ENCODE measurements at places on chromosomes 6 and 20.

GRCh38 chr20:36821964-36822437, 48.4 kb upstream of the DSN1 start:
- no peak for DNase-seq

GRCh38 chr6:157548635-157549467, 167.9 kb downstream of the ZDHHC14 start:
- no peak for DNase-seq

- no peak for DNase-seq
These were observed 4.2 kb upstream of the NCR3 start for GRCh38 chr6:31597006-31597405.

DNA sequence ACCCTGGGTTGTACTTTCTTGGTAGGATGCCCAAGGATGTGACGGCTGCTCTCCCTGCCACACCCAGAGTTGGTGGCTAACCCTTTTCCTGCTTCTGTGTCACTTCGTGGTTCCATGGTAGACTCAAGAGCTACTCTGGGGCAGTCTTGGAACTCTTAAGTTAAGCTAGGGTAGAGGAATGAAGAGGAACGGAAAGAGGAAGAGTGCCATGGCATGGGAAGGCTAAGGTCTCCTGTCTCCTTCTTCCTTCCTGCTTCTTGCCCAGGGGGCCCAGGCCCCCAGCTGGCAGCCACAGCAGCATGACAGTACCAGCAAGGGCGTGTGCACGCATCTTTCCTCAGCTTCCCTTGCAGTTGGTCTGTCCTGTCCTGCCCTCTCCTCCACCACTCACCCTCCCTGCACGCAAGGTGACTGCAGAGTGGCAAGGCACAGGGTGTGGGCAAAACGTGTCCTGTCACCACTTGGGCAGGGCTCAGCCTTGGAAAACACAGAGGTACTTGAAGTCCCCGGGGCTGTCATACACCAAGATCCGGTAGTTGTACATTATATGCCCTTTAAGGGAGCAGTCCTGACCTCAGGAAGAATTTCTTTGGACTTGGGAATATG, 39.8 kb upstream of the TGM3 start:
- DNase-seq, result no peak

DNA sequence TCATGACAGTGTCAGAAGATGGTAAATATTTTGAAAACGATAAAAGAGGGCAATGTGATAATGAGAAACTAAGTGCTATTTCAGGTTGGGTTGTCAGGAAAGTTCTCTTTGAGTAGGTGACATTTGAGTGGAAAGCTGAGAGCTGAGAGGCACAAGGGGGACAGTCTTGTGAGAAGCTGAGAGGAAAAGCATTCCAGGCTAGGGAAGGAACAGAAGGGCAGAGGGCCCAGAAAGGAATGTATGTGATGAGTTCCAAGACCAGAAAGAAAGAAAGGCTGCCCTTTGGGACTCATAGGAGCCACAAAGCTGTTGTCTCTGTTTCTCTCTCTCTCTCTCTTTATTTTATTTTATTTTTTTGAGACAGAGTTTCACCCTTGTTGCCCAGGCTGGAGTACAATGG, 7.6 kb upstream of the RNF182 start:
- no peak for DNase-seq

- DNase-seq, result no peak
These were observed 10.7 kb downstream of the COL9A1 start for GRCh38 chr6:70292193-70292592.

GRCh38 chr20:33239418-33239817, 3.6 kb downstream of the BPIFA1 start:
- no peak for DNase-seq

DNA sequence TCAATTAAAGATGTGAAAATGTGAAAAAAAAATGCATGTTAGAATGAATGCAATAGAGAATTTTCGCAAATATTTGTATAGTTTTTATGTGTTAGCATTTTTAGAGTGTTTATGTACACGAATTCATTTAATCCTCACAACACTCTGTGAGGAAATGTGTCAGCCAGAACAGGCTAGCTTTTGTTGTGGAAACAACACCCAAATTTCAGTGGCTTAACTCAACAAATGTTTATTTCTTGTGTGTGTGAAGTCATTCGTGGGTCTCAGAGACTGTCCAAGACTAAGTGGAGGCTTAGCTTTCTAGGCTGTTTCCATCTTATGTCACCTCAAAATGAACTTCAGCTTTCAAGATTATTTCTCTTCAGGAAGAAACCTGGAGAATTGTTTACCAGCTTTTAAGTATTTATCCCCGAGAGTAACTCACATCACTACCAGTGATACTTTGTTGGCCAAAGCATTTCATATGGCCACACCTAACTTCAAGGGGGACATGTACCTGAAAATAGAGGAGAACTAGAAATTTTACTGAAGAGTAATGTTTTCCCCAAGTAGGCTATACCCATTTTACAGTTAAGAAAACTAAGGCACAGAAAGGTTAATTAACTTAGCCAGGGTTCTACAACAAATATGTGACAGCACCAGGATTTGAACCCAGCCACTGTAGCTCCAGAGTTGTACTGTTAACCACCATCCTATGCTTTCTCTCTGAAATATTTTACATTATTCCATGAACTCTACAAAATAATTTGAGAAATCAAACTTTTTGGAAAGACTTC, 306.1 kb downstream of the QKI start:
- DNase-seq, result no peak

GRCh38 chr6:110363748-110364147, 5.6 kb upstream of the METTL24 start:
- DNase-seq, result no peak

DNA sequence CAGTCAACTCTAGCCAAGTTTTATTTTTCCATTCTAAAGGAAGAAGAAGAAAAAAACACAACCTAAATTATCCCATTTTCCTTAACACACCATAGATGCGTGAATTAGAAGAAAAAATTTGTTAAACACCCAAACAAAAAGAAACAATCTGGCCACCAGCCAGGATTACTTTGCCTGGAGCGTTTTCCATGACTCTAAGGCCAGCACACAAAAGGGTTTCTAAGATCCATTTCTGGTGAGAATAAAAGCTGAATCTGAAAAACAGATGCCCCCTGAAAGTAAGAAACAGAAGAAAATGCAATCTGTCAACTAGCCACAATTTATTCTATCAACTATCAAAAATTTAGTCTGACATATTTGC, 267.2 kb upstream of the SULF2 start:
- DNase-seq, result no peak

DNA sequence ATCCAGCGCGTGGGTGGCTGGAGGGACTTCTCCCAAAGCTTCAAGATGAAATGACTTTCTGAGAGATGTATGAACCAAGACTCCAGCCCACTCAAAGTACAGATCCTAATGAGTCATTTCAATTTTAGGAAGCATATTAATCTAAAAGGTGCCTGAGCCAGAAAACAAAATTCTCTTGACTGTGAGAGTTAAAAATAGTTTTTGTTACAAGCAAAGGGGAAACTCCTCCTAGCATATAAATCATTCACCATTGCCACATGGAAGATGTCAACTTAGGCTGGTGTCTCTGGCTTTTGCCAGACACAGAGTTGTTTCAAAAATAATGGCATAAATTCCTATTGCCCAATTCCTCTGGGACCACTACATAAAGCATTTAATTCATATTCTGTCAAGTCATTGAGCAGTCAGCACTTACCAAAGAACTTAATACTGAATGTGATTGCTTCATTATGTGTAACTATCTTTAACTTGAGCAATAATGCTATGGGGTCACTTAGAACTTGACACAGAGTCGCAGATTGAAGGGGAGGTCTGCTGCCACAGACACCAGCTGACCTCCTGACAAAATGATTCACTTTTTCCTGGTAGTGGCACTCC, 280.6 kb downstream of the SLC35F1 start:
- peak; percentile 48 for DNase-seq

GRCh38 chr6:35897486-35897885, 23.4 kb downstream of the SRPK1 start:
- no peak for DNase-seq
